Adipocyte (in vitro differentiated cells): ENCODE measurements at places on chromosomes 2 and 18.

GRCh38 chr2:26615336-26615859 is 25.8 kb downstream of the CIB4 start:
- DNase-seq: no peak

DNA sequence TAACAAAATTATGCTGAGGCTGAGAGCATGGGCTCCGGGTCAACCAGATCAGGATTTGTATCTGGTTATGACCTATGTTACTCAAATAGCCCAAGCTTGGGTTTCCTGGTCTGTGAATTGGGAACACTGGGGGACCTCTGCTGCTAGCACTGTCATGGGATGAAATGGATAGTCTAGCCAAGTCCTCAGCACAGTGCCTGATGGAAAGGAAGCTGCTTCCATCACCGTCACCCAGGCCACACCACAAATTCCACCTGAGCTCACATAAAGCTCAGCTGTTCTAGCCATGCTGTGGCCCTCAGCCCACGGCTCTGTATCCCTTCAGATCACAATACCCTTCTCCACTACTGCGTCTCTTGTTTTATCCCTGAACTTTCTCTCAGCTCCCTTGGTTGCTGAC is 179.6 kb upstream of the SP5 start:
- no peak for DNase-seq

GRCh38 chr18:70322928-70323327 is 34.1 kb downstream of the SOCS6 start:
- peak; percentile 48 for DNase-seq

DNA sequence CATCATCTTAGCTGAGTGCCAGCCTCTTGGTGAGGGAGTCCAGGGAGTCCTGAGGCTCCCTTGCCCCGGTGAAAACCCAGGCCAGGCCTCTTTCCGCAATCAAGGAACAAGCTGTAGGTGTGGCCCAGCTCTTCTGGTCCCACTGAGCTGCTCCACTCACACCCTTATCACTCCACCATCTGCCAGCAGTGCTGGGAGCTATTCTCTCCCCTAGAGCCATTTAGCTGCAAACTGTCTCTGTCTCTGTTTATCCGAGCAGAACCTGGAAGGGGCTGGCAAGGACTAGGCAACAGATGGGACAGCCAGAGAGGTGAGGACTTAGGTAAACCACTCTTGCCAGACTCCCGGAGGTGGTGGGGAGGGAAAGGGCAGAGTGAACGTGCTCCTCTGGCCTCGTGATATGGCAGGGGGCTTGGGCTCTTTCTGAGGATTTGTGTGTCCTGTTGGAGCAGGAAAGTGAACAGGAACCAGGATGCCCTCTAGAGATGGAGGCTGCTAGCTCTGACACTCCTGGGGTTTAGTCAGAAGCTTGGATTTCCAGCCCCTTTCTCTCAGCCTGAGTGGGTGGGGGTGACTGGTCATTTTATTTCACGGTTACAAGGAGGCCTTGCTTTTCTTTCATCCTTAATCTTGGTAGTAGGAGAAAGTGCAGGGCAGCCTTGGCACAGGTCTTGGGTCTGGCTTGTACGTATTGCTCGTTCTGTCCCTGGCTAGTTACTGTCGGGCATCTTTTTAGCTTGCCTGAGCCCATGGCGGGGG is 19.6 kb downstream of the B3GNT2 start:
- DNase-seq: no peak

GRCh38 chr2:62511636-62512035 is 5.6 kb upstream of the TMEM17 start:
- no peak for DNase-seq

DNA sequence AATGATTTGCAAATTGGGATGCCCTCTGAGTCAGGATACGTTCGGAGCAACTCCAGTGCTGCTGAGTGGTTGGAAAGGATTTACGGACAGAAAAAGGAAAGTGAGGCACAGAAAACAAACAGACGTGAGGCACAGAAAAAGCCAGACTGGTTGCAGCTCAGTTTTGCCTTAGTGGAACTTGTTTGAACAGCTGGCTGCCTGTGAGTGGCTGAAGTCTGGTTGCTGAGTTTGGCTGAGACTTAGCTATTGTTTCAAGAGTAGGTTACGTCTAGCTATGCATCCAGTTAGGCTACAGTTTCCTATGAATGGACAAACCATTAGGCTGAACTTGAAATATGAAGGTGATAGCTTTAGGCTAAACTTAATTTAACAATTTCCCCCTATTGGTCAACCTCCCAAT is 256.6 kb downstream of the VAPA start:
- DNase-seq: no peak

DNA sequence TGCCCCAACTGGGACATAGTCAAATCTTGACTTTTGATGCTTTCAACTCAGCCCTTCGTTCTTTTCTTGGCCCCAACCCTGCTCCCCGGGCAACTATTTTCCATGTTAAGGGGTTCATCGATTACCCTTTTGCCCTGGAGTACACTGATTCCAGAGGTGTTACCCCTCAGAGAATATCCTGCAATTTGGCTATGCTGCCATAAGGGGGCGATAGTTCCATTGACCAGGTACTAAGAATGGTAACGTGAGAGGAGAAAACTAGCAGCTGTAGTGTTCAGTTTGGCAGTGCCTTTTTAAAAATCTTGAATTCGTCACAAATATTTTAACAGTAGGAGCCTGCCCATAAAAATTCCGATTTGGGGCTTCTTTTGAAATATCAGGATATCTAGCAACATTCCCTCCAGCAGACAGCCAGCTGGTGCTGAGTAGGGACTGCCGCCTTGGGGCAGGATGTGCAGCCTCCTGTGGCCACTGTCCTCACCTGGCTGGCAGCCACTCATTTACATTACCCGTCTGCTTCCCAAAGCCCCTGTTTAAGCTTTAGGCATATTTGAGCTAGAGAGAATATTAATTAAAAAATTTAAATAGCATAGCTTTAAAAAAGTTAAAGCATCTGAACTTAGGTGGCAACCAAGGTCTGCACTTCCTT is 146.3 kb upstream of the SKOR2 start:
- DNase-seq: no peak

- peak; percentile 62 for DNase-seq
These were observed 48.9 kb downstream of the FSIP2 start for GRCh38 chr2:185787227-185788145.

DNA sequence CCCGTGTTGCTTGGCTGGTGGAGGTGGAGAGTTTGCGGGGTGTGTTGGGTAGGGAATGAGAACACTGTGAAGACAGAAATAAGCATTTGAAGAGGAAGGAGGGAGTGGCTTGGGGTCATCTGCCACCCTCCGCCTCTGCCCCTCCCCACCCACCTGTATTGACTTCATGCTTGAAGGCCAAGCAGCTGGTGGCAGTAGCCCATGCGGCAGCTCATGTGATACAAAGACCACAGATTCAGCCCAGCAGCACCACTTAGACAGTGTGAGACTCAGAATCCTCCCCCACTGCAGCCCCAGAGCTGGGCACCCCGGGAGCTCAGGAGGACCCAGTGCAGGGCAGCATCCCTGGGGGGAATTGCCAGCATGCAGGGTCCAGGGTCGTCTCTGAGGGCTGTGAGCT is 15.4 kb downstream of the NPPC start:
- DNase-seq: no peak

DNA sequence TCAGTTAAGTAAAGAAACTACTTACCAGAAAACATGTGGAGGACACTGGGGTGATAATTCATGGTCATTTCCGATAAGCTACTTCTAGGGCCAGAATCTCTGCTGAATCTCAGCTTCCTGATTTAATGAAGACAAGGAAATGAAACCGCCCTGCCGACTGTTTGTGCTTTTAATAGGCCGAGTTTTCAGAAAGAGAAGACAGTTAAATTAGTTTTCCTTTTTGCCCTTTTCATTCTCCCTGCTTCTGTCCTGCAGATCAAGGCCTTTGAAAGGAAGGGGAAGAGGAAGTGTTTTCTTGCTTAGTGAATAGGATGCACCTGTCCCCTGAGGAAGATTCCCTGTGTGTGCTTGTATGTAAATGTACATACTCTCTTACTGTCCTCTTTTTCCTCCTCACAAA is 126.6 kb downstream of the SH3RF3 start:
- no peak for DNase-seq

DNA sequence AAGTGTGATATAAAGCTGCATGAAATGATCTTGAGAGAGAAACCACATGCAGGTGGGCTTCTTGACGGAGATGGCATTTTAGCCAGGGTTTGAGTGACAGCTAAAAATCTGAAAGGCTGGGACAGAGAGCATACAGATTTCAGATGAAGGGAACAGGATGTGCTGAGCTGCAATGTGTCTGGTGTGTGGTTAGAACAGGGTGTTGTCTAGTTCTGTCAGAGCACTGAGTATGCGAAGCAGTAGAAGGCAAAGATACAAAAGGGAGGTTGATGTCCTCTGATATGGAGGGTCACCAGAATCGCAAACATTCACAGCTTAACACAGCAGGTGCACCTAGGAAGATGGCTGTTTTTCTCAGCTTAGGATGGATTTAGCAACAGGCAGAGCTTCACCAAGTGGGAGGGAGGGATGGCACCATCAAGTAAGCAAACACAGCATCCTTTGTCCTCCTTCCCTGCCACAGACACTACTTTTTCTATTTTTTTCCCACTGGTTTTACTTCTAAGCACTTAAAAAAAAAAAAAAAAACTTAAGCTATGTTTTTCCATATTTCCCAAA is 182.5 kb downstream of the TMX3 start:
- DNase-seq: no peak

- no peak for DNase-seq
These were observed 120.6 kb upstream of the SMAD7 start for GRCh38 chr18:49071317-49071716.

DNA sequence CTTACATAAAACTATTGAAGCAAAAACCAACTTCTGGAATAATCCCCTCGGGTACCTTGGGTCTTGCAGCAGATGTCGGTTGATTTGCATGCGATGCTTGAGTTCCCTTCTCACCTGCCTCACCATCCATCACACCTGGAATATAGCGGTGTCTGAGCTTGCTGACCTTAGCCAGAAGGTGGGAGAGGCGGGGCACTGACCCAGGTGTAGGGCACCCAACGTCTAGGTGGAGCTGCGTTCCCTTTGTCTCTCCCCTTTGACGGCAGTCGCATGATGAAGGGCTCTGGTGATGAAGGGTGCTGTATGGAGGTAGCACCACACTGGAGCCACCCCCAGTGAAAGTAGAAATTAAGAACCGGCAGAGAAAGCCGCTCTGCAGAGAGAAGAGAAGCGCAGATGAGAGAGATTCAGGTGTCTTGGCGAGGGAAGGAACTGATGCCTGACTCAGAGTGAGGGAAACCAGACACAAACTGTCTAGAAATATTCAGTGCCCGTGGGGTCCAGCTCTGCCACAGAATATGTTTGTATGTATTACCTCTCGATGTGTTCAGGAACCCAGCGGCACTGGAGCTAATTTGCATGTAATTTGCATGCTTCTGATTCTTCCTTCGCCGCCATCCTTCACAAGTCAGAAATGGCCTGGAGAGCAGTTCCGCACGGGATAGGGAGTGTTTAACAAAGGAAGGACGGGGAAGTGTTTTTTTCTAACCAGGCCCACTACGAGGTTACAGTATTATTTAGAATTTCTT is 19.4 kb upstream of the MBP start:
- DNase-seq: no peak

GRCh38 chr2:121860033-121860757 is 104.7 kb downstream of the TSN start:
- DNase-seq: peak; percentile 21

DNA sequence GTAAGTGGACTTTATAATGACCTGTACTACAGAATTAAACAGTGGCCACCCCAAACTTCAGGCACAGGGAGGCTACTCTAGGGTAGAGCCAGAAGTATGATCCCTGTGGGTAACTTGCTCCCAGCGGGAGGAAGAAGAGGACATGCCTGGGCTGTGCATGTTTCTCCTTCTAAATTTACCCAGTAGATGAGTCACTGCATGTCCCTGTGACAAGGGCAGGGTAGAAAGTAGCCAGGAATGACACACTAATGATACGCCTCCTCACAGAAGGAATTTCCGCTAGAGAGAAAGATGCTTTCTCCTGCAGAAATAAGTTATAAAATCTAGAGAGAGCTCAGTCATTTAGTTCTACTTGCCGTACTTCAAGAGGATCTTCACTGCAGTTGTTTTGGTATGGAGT is 7.5 kb downstream of the ACYP2 start:
- peak; percentile 77 for DNase-seq

GRCh38 chr2:150716186-150716585 is 228.7 kb upstream of the RND3 start:
- DNase-seq: peak; percentile 66

DNA sequence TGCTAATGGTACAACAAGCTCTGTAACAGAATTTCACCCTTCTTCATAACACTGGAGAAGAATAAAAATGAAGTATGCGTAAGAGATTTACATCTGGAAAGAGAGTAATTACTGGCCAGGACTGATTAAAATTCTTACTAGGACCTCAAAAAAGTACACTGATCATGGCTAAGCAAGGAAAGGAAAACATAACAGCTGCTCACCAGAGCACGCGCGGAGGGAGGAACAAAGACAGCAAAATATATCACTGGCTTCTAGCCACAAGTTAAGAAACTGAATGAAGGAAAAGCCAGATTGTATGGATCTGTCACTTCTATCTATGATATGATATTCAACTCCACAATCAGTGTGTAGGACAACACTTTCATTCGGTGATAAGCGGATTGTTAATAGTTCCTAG is 15.6 kb upstream of the CYTIP start:
- DNase-seq: no peak

- peak; percentile 40 for DNase-seq
These were observed 54.2 kb downstream of the LTBP1 start for GRCh38 chr2:33000986-33001385.

GRCh38 chr18:3966246-3966641 is 488.9 kb downstream of the DLGAP1 start:
- no peak for DNase-seq

DNA sequence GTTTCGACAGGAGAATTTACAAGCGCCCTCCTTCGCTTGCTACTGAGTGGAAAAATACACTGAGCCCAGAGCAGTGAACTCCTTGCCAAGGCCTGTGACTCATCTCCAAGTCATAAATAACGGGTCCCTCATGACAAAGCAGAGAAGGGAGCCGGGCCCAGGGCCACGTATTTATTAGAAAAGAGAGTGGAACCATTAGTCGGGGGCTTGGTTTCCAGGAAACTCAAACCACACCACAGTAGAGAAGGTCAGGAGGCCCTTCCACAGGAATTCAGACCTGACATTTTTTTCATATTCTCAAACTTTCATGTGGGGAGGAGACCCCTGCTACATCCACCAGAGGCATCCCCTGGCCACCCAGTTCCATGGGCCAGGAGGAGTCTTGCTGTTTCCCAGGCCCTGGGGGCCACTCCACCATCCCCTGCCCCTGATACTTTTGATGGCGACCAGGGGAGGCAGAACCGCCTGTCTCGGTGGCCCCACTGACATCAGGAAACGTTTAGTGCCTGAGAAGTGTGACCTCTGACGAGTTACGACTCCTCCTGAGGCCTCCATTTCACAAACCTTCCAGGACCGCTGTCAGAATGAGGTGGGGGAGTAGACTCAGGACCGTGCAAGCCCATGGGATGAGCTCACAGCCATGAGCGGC is 289.7 kb downstream of the DYSF start:
- DNase-seq: peak; percentile 85

GRCh38 chr2:144452989-144453336 is 67.0 kb downstream of the ZEB2 start:
- DNase-seq: peak; percentile 39

DNA sequence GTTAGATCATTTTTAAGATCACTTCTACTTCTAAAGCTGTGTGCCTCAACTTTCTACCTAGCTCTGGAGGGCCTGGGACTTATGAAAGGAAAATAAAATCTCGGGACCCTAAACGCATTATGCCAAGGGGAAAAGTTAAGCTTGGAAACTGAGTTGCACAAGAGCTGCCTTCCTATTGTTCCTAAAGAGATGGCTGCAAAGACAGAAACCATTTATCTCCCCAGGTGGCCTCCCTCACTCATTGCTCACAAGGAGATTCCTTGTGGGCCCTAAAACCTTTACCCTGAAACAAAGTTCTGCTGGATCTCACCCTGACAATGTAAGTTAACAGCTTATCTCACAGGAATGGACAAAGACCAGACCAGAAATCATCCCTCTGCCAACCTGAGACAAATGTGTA is 26.8 kb downstream of the TUBB6 start:
- DNase-seq: no peak
